Activated T-cell treated with anti-CD3 and anti-CD28 coated beads, Interleukin-2, amount 50 U/mL, for 4 hours (primary cell): ENCODE measurements at places on chromosomes 7 and 10.

GRCh38 chr7:120273476-120273975, 551 bp downstream of the KCND2 start:
- no peak for DNase-seq

- peak; percentile 29 for DNase-seq
Measured at GRCh38 chr10:43255634-43256431, 11.0 kb downstream of the RASGEF1A start.

DNA sequence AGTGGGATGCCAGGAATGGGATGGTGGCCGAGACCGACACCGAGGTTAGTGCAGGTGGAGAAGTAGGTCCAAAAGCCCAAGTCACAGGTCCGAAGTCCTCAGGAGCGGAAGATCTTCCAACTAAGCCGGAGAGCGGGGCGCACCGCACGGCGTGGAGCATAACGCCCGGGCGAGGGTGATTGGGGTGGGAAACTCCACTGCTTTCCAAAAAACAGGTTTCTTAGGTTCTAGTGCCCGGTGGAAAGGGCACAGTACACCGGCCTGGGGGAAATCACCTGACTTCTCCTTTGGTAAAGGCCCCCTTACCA, 11.4 kb upstream of the SPAG6 start:
- DNase-seq = no peak

DNA sequence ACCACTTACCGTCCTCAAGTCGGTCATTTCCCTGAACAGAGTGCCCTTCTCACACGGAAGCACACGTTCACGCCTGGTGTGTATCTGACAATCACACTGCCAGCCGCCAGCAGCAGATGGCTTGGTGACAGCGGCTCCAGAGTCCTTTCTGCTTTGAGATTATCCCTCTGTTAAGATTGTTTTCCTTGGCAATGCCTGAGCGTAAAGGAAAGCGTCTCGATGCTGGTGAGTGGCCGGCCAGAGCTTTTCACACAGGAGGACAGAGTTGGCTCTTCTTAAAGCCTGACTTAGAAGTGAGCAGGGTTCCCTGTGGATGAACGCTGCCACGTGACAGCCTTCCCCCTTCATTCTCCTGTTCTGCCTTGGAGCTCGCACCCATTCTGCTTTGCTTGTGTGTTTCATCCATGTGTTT, 22.1 kb upstream of the PRKAR1B start:
- no peak for DNase-seq

DNA sequence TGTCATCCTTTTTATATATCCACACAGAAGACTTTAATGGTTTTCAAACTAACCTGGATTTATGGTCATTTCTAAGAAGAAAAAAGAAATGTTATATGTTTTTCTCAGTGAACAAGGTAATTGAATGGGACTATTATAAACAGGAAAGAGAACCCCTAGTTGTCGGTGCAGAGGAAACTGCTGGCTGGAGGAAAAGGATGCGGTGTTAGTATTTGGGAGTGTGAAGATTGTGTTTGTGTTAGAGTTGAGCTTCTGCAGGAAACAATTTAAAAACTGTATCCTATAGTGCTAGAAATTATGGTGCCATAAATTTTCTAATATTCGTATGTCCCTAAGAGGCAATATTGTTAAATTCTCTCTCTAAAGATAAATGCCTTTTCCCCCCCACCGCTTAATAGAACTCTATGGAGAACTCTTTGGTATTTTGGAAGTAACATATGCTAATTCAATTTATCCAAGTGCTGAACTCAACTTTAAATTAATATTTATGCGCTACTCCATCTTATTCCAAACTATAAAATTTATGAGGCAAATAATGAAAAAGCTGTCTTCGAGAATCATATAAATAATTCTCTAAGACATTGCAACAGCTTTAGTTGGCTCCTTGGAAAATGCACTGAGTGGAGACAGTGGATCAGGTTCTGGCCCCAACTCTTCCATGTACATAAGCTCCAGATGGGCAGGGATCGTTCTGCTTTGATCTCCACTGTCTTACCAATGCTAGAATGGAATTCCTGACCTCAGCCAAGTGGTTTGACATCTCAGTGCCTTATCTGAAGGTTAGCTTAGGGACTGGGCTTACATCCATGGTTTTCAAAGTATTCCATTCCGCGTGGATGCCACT, 5.6 kb downstream of the BZW2 start:
- no peak for DNase-seq

DNA sequence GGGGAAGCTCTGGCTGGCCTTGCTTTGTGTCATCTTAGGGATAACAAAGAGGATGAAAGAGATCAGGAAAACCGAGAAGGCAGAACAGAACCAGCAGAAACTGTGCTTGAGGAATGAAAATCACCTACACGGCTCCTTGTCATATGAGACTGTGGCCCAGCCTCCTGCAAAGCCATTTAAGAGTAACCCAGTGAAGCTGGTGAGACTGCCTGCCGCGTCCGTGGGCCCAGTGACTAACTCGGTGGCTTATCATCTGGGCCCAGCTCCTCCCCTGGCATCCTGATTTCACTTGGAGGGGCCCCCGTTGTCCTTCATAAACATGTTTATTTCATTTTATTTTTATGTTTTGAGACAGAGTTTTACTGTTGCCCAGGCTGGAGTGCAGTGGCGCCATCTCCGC, 30.7 kb downstream of the HTRA1 start:
- no peak for DNase-seq

DNA sequence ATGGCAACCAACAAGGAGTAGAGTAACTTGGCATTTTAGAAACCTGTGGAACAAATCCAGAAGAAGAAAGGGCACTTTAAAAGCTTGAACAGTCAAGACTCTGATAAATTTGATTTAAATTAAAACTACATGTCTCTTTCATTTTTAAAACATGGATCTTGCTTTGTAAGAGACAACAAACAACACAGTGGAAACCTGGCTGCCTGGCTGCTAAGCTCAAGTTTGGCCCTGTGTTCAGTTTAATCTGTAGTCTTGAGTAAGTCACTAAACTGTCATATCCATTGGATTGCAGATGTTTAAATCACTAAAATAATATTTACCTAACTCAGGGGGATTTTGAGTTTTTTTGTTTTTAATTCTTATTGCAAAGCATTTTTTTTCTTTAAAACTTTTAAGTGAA, 374.9 kb upstream of the SEMA3D start:
- DNase-seq = no peak

GRCh38 chr7:118531566-118531965, 307.1 kb downstream of the ANKRD7 start:
- no peak for DNase-seq

DNA sequence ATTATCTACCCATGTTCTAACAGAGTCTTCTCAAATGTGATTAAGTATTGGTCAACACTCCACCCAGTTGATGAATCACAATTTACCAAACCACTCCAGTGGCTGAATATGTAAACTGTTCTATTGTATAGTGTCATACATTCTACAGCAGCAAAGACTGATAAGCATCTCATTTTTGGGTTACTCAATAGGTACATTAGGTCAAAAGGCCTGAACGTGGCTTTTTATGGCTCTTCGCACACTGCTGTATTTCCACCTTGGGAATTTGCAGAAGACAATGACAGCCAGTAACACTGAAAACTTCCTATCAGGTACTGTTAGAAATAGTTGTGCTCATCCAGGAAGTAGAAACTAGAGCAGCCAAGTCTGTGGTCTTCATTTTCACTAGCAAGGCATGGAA, 166.9 kb downstream of the GLI3 start:
- DNase-seq = no peak

- DNase-seq = no peak
Measured at GRCh38 chr10:6018422-6018821, 41.1 kb upstream of the IL15RA start.

GRCh38 chr10:34249634-34250033, 565.5 kb downstream of the PARD3 start:
- no peak for DNase-seq

GRCh38 chr7:100483090-100483721, 521 bp upstream of the NYAP1 start:
- peak; percentile 83 for DNase-seq

- no peak for DNase-seq
Measured at GRCh38 chr10:98267894-98268693, at the start of gene LOXL4. TSS of gene LOXL4 (minus strand) at chr10:98268194. CDS start at chr10:98263019, 5,175 bp downstream.

GRCh38 chr10:97740613-97741012, 3.7 kb downstream of the ZFYVE27 start:
- no peak for DNase-seq

GRCh38 chr7:132458729-132459128, 117.5 kb downstream of the PLXNA4 start:
- no peak for DNase-seq

DNA sequence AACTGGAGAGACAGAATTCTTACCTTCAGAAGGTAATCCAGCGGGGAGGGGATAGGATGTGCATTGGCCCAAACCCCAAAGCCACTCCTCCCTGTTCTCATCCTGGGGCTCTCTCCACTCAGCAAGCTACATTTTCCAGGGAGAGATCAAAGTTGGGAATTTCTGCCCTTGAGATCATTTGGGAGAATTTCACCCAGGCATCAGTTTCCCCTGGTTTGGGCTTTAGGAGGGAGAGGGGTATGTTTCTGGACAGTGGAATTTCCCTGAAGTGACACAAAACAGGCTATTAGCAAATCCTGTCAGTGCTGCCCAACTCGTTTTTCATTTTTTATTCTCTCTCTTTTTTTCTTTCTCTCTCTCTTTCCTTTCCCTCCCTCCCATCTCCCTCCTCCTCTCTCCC, 35.7 kb downstream of the CYP17A1 start:
- no peak for DNase-seq

GRCh38 chr7:115593111-115593510, 437.5 kb downstream of the TFEC start:
- DNase-seq = no peak

- no peak for DNase-seq
Measured at GRCh38 chr10:104035194-104036068, 50.2 kb downstream of the COL17A1 start.

DNA sequence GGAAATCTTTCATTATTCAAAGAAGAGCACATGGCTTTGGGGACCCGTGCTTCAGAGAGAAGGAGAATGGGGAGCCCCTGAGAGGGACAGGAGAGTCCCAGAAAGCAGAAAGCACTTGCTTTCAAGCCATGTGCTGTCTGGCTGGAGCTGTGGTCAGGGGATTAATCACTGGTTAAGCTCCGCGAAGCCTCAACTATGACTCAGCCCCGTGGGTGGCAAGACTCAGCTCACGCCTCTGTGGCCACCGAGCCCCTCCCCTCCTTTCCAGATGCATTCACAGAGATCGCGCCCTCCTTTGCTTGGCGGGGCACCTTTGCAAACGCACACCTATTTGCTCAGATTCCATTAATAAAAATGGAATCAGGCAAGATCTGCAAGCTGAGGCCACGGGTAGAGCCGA, 202.9 kb upstream of the TCERG1L start:
- no peak for DNase-seq

DNA sequence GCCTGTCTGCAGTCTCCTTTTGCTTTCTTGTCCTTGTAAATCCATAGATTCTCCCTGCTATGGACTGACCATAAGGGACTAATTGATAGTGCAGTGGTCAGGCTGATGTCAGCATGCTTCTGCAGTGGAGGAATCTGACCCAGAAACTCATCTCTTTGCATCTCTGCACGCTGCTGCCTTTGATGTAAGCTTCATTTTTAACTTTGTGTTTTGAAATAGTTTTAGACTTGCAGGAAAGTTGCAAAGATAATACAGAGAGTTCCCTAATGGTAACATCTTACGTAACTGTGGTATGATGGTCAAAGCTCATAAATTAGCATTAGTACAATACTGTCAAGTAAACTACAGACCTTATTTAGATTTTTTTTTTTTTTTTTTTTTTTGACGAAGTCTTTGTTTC, 89.6 kb downstream of the GALNT17 start:
- no peak for DNase-seq

DNA sequence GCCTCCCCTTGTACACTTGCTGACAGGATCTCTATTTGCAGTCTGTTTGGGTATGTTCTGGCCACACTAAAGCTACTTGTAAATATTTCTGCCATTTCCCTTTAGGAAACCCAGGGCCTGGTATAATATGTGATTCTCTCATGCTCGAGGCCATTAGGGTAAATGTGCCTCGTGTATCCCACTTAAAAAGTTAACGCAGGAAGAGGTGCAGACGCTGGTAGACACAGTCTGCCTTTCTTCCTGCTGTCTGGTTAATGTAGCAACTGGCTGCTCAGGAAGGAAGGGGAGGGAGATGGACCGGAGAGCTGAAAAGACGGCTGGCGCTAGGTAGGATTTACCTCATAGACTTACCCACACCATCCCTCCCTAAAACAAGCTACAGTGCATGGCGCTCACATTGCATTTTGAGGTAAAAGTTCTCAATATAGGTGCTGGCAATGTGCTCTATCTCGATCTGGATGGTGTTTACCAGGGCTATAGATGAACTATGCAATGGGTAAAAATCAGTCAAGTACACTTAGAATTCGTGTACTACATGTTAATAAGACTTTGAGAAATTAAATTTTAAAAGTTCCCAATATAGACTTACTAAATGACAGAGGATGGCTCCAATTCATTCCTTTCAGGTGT, 125.9 kb downstream of the JAZF1 start:
- no peak for DNase-seq

DNA sequence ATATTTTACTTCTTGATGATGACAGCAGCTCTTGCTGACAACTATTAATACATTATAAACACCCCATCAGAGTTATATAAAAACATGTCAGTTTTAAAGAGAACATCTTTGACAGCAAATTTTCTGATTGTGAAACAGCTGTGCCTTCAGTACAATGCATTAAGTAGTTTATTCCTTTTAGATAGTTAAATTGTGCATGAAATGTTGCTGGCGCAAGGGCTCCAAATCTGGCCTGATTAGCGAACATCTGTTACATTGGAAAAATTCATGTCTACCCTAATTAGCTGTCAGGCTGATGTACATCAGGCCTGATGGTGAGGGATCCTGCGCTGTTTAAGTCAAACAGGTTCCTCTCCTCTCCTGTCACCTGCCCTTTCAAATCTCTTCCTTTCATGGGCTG, 171.9 kb upstream of the SP8 start:
- no peak for DNase-seq

DNA sequence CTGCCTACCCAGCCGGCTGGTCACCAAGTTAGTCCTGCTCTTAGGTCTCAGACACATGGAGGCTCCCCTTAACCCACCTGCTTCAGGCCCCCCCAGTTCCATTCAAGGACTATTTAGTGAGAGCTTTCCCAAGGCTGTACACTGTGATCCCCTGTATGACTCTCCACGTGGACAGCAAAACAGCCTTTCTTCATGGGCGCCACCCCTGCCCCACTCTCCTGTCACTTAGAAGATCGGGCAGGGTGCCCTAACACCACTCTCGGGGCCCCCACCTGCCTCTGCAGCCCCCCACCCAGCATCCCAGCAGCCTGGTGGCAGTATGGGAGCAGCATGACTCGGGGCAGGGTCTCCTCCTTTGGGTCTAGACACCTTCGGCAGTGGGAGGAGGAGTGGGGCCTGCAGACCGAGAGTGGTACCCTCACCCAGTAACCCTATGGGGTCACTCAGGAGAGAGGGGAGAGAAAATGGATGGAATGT, 116.6 kb downstream of the PTPN20 start:
- no peak for DNase-seq

GRCh38 chr10:113967126-113967525, 76.5 kb upstream of the ADRB1 start:
- no peak for DNase-seq

DNA sequence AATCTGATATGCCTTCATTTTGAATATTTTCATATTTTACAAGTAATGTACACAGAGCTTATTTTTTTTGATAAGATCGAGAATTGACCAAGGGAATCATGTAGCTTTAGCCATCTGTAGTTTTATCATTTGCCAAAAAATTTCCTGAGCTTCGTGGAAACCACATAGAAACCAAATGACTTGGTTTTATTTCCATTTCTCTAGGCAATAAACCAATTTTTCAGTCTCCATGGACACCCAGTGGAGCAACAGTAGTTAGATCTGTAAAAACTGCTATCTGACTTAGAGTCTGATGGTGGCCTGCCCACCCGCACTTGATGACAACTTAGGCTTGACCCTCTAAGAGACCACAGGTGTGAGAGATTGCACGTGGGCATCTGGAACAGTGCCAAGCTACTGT, 127.8 kb upstream of the CDK6 start:
- no peak for DNase-seq
